ENCODE measurements at places on chromosomes 11 and 22. TPM values are rescaled to one million over a fixed set of nuclear protein-coding genes. Genes with fewer than 3 reads are reported as not detected.

- no peak for DNase-seq
Measured at GRCh38 chr11:106466521-106467080, 389.1 kb downstream of the AASDHPPT start.

DNA sequence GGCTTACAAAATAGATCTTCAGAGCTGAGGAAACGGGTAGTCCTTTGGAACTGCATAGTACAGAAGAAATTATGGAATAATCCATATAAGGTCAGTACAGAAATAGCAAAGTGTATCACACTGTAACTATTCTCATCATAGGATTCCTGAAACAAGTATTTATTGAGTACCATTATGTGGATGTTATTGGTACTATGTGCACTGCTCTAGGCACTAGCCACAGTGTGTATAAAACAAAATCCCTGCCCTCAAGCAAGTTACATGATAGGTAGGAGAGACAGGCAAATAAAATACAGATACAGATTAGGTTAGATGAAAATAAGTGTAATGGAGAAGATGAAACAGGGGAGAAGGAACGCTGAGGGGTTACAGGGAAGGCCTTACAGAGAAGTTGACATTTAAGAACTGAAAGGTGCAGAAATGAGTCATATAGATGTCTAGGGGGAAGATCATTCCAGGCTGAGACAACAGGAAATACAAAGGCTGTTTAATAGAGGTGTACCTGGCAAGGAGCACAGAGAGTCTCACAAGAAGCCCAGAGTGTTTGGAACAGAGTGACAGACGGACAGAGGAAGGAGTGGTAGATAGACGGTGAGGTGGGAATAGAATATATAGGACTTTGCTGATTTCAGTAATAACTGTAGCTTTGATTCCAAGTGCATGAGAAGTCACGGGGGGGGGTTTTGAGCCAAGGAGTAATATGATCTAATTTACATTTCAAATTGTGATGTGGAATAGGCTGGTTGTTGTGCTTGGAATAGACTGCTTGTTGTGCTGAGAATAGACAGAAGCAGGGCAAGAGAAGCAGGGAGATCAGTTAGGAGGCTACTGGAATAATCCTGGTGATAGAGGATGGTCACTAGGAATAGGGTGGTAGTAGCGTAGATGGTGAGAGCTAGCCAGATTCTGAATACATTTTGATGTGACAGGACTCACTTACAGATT lies 13.7 kb downstream of the RNF141 start:
- DNase-seq = no peak

GRCh38 chr11:1875093-1875850 lies 16.4 kb downstream of the PRR33 start:
- DNase-seq = no peak

DNA sequence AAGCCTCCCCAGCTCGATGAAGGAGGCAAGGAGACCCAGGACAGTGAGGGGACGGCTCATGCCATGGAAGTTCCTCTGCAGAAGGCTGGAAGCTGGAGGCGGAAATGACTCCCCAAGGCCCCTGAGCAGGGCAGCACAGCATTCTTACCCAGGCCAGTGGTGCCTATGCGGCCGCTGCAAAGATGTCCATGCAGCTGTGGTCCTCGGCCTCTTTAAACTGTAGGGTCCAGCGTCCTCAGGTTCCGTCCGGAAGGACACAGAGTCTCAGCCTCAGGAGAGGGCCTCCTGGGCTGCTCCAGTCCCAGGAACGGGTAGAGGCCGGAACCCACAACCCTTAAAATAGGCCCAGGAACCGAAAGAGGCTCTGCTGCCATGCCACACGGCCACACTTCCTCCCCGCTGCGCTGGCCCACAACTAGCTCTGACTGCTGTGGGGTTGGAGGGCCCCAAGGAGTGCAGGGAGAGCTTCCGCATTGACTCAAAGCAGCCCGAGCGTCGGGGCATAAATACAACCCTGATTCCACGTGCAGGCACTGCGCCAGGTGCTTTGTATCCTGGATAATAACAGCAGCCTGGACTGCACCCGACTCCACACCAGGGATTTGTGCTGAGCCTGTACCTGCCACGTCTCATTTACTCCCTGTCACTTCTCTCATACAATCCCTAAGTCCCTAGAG lies 5.5 kb downstream of the KIAA0930 start:
- no peak for DNase-seq

CRYBB3 gene
- not detected for total RNA-seq

PAMR1 gene
- total RNA-seq = 4.8 TPM

CATSPERZ gene
- total RNA-seq = not detected

LRP4 gene
- total RNA-seq = 9.9 TPM

SULT4A1 gene
- 1.8 TPM for total RNA-seq

GRM5 gene
- total RNA-seq = not detected

PHLDA2 gene
- 1.7 TPM for total RNA-seq

CCDC157 gene
- 2.7 TPM for total RNA-seq

All from ovary (tissue), 10 donors.